Karpas-422 (cell line): ENCODE measurements at places on chromosomes 3 and 15.

DNA sequence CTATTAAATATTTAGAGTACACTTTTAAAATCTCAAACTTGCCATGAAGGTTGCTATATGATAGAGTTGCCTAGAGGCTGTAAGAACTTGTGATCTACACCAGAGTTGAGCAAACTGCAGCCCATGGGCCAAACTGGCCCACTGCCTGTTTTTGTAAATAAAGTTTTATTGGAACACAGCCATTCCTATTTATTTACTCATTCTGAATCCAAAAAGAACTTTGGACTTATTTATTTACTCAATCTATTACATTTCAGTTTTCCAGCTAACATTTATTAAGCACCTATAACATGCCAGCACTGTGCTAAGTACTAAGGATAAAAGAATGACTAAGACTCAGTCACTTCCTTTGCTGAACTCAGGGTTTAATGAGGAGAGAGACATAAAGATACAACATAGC lies 403.6 kb downstream of the ERC2 start:
- H3K4me3 ChIP-seq: no peak overlapping the region
- H3K4me1 ChIP-seq: no peaks in the 10 kb centered on the region
- no peaks in the 10 kb centered on the region for H3K27me3 ChIP-seq
- no peak overlapping the region for H3K27ac ChIP-seq

DNA sequence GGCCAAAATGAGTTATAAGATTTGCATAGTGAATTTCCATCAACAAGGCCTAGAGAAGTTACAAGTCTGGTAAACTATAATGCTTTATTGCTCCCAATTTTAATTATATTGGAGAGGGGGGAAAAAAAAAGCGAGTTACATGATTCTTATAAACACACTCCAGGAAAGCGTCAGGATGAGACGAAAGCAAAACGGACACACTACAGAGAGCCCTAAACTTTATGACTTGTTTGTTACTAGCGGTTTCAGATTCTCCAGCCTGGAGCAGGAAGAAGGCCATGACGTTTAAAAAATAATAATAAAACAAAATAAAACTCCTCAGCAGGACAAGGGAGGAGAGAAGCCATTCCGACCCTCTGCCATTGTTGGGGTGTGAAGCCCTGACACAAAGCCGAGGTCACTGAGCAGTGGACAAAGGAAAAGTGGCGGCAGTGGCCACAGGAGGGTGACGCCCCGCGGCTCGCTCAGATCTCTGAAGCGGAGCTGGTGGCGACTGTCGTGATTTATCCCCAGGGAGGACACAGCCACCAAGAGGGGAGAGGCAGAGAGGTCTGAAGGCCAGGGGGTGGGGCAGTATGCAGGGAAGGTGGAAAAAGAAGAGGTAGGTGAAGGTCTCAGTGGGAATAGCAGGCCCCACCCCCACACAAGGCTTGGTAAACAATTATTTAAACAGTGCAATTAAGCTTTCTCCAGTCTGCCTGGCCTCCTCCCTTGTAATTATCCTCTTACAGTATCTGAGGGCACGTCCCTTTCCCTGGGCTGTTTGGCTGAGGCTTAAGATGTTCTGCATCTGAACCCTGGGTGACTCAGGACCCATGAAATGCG lies 45.3 kb downstream of the ADAMTS9 start:
- H3K27ac ChIP-seq: no peak overlapping the region
- H3K4me1 ChIP-seq: no peaks in the 10 kb centered on the region
- DNase-seq: no peak

GRCh38 chr3:59733041-59733809 lies 683.4 kb upstream of the CFAP20DC start:
- no peaks in the 10 kb centered on the region for H3K4me1 ChIP-seq
- no peak overlapping the region for H3K27ac ChIP-seq
- H3K36me3 ChIP-seq: no peaks in the 10 kb centered on the region
- no peaks in the 10 kb centered on the region for H3K27me3 ChIP-seq

DNA sequence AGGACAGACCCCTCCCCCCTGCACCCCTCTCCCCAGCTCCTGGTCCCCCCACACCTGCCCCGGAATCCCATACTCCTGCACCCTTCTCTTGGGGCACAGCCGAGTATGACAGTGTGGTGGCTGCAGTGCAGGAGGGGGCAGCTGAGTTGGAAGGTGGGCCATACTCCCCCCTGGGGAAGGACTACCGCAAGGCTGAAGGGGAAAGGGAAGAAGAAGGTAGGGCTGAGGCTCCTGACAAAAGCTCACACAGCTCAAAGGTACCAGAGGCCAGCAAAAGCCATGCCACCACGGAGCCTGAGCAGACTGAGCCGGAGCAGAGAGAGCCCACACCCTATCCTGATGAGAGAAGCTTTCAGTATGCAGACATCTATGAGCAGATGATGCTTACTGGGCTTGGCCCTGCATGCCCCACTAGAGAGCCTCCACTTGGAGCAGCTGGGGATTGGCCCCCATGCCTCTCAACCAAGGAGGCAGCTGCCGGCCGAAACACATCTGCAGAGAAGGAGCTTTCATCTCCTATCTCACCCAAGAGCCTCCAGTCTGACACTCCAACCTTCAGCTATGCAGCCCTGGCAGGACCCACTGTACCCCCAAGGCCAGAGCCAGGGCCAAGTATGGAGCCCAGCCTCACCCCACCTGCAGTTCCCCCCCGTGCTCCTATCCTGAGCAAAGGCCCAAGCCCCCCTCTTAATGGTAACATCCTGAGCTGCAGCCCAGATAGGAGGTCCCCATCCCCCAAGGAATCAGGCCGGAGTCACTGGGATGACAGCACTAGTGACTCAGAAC lies 9.8 kb downstream of the MAP1A start:
- H3K27me3 ChIP-seq: no peaks in the 10 kb centered on the region
- H3K4me3 ChIP-seq: no peak overlapping the region
- H3K36me3 ChIP-seq: no peaks in the 10 kb centered on the region
- peak; percentile 19 for DNase-seq
- no peak overlapping the region for H3K27ac ChIP-seq
- H3K4me1 ChIP-seq: no peaks in the 10 kb centered on the region

- no peaks in the 10 kb centered on the region for H3K27me3 ChIP-seq
- no peak for DNase-seq
- H3K36me3 ChIP-seq: peaks cover 40% of the 10 kb centered on the region
- H3K4me3 ChIP-seq: no peak overlapping the region
- no peak overlapping the region for H3K27ac ChIP-seq
These were observed 19.2 kb upstream of the PLA2G4F start for GRCh38 chr15:42175671-42176070.

DNA sequence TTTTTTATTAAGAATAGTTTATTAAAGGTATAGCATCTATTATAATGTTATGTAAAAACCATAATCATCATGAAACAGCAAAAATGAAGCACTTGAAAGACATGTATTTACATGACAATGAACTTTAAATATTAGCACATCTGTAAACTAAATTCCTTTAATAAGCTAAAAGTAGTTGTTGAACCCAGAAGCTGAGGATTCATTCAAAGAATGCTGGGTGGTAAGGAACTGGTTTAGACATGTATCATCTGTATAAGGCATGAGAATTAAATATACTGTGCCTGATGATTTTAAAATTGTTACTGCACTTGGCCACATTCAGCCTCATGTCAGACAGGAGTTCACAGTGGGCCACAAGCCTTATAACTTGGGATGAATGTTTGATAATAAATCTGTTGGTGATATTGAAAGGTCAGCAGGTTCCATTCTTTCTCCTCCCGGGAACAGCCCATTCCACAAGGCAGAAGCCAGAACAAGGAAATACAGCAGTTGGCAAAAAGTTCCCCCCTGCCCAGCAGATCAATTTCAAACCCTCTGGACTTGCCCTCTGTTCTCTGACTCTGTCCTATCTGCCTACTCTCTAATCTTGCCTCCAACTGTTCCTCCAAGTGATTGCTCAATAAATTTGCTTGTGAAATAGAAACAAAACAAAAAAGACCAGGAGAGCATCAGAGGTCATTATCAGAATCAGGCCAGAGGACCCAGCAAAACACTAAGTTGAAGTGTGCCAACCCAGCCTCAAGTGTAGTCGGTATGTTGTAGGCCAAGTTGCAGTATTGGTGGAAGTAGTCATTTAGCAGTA lies 49.8 kb upstream of the TEX264 start:
- H3K4me3 ChIP-seq: no peak overlapping the region
- H3K27me3 ChIP-seq: no peaks in the 10 kb centered on the region
- H3K36me3 ChIP-seq: no peaks in the 10 kb centered on the region
- H3K4me1 ChIP-seq: peaks cover 34% of the 10 kb centered on the region

GRCh38 chr3:54511766-54512365 lies 389.5 kb downstream of the CACNA2D3 start:
- no peaks in the 10 kb centered on the region for H3K27me3 ChIP-seq
- no peak for DNase-seq
- H3K36me3 ChIP-seq: no peaks in the 10 kb centered on the region
- no peak overlapping the region for H3K4me3 ChIP-seq
- H3K27ac ChIP-seq: no peak overlapping the region
- no peaks in the 10 kb centered on the region for H3K4me1 ChIP-seq

- no peaks in the 10 kb centered on the region for H3K27me3 ChIP-seq
- no peak overlapping the region for H3K27ac ChIP-seq
- no peak for DNase-seq
- no peak overlapping the region for H3K4me3 ChIP-seq
- peaks cover 67% of the 10 kb centered on the region for H3K4me1 ChIP-seq
These were observed 44.6 kb upstream of the RASGRP1 start for GRCh38 chr15:38609097-38609738.

DNA sequence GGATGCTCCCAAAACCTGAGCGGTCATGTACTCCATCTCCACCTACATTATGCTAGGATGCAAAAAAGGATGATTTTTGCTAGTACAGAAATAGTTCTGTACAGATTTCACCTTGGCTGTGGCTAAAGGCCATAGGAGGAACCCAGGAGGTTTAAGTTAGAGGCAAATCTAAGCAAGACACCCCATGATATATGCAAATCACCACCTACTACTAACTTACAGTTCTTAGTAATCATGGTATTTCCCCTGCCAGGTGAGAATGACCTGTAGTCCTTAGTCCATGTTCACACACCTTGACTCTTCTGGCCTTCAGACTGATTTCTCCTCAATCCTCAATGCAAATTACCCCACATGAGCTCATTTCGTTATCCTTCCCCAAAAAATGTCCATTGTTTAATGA lies 154.2 kb downstream of the IMPG2 start:
- DNase-seq: no peak
- H3K27ac ChIP-seq: no peak overlapping the region
- H3K27me3 ChIP-seq: no peaks in the 10 kb centered on the region
- H3K36me3 ChIP-seq: no peaks in the 10 kb centered on the region
- H3K4me3 ChIP-seq: no peak overlapping the region

DNA sequence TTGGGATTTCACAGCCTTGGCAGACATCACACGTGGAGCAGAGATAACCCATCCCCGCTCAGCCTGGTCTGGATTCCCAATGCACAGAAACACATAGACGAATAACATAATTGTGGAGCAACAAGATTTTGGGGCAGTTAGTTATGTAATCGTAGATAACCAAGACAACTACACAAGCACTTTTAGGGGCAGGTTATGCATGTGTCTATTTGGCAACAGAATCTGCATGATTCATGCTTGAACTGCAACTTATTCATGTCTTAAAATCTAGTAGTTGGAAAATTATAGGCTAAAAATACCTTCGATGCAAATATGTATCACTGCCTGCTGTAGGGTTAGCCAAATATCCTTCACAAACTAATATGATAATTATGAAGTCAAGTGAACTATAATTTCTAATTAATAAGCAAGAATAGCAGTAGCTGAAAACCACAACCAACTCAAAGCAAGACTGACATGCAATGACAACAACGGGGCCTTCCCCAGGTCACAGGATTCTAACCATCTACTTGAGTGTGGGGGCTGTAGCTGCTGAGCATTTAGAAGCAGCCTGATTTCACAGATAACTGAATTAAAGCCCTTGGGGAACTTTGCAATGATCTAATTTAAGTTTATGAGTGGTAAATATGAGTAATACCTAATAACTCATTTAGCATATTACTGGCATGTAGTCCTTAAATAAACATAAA lies 31.1 kb downstream of the DGKG start:
- no peaks in the 10 kb centered on the region for H3K36me3 ChIP-seq
- 0 out of 2 replicates have a peak, but pooled peaks cover 2% of the 10 kb centered on the region for H3K27me3 ChIP-seq
- H3K4me3 ChIP-seq: no peak overlapping the region

DNA sequence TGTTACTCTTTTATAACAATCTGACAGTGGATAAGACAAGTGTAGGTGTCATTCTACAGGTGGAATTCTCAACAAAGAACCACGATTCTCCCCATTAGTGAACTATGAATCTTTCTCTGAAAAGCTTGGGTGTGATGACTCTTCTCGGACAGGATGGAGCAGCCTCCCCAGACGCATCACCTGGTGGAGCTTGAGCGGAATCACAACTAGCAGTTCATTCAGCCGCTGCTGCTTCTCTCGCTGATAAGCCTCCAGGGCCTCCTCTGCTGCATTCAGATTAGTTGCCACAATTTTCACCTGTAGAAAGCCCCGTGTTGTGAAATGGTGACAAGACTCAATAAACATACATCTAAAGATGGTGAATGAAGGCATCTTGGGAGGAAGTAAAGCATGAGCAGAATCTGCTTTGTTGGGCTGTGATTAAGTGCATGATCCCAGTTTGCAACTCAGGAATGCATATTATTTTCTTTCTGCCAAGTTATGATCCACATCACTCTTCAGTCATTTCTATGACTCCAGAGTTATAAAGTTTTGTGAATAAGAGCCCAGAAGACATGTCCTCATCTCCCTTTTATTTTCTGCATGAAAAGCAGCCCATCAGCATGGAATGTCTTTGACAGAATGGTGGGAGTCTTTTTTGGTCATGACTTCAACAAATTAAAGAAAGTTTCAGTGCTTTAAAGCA lies 93.6 kb downstream of the BOC start:
- H3K27me3 ChIP-seq: no peaks in the 10 kb centered on the region
- no peak overlapping the region for H3K27ac ChIP-seq
- DNase-seq: no peak
- no peak overlapping the region for H3K4me3 ChIP-seq
- peaks cover 9% of the 10 kb centered on the region; the same call in 1 of the 2 replicates for H3K36me3 ChIP-seq

GRCh38 chr3:30602946-30603345 lies 3.5 kb upstream of the TGFBR2 start:
- no peak overlapping the region for H3K4me3 ChIP-seq
- no peak for DNase-seq
- no peak overlapping the region for H3K27ac ChIP-seq
- no peaks in the 10 kb centered on the region for H3K4me1 ChIP-seq

DNA sequence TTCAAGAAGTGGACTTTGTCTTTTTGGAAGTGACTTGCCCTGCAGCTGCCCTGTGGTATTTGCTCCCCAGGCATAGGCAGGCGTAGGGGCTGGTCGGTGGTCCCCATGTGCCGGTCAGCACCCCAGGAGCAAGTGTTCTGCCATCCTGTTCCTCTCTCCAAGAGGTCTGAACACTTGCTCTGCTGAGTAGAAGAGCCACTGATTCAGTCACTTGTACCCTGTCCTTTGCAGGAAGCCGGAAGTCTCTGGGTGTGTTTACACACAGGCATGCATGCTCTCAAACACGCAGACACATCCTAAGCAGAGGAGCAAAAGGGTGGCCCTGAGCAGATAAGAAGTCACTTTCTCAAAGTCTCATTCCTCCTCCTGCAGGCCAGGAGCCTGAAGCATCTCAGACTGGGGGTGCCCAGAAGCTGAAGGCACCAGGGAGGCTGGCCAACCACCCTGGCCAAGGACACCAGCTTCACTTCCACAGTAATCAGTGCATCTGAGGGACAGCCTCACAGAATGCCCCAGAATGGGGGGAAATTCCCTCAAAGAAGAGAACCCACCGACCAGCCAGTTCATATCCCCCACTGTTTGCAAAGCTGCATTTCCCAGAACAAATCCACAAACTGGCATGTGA lies 88.7 kb upstream of the POMGNT2 start:
- H3K27ac ChIP-seq: no peak overlapping the region
- H3K27me3 ChIP-seq: no peaks in the 10 kb centered on the region
- no peaks in the 10 kb centered on the region for H3K4me1 ChIP-seq
- H3K4me3 ChIP-seq: no peak overlapping the region
